ENCODE measurements at places on chromosomes 5 and 9.
A peak's percentile ranks its signal among the peaks of the same experiment; 100 is the strongest.

- DNase-seq, result no peak
Measured at GRCh38 chr9:116191576-116192415, 38.2 kb downstream of the PAPPA start.

- no peak for DNase-seq
Measured at GRCh38 chr5:33160871-33161270, 279.9 kb upstream of the TARS1 start.

DNA sequence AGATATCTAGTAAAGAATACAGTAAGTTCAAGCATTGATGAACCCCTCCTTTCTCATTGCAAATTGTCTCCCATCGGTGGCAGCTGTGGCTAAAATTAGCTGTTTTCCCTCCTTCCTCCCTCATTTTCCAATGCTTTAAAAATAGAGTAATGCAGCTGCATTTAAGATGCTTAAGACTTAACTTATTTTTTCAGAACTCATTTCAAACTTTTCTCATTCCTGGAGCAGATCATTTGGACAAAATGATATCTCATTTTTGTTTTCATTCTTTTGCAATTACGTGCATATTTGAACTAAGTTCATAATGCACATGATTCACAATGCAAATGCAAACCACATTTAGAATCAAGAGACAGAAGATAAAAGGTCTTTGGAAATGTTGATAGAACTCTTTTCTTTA, 14.6 kb downstream of the HSPB3 start:
- no peak for DNase-seq

GRCh38 chr5:133779828-133780475, 167.6 kb upstream of the FSTL4 start:
- DNase-seq, result no peak

GRCh38 chr5:33275921-33276627, 164.7 kb upstream of the TARS1 start:
- peak; percentile 79 for DNase-seq

DNA sequence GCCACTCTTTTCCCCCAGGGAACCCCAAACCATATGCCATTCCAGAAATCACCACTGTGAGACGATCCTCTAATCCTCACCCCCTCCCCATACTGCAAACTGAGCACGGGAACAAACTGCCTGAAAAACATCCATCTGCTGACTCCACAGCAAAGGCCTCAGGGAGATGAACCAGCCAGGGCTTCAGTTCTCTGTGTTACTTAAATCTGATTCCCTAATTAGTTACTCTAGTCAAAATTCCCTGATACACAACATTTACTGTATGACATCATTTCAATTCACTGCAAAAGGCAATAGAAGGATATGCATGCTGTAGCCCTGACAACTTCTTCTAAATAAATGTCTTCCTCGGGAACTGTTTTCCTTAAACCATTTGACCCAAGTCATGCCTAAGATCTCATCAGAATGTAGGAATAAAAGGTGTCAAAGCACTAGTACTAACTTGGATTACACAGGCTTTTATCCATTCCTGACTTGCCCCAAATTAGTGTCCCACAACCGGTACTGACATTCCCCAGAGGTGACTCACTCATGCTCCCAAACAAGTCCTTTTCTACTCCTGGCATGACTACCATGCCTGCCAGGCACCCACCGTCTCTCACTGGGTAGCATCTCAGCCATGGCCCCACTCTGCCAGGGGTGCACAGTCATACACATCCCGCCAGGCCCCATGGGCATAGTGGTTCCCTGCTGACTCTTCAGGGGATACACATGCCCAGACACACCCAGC, 35.0 kb downstream of the MTX3 start:
- DNase-seq, result peak; percentile 53

DNA sequence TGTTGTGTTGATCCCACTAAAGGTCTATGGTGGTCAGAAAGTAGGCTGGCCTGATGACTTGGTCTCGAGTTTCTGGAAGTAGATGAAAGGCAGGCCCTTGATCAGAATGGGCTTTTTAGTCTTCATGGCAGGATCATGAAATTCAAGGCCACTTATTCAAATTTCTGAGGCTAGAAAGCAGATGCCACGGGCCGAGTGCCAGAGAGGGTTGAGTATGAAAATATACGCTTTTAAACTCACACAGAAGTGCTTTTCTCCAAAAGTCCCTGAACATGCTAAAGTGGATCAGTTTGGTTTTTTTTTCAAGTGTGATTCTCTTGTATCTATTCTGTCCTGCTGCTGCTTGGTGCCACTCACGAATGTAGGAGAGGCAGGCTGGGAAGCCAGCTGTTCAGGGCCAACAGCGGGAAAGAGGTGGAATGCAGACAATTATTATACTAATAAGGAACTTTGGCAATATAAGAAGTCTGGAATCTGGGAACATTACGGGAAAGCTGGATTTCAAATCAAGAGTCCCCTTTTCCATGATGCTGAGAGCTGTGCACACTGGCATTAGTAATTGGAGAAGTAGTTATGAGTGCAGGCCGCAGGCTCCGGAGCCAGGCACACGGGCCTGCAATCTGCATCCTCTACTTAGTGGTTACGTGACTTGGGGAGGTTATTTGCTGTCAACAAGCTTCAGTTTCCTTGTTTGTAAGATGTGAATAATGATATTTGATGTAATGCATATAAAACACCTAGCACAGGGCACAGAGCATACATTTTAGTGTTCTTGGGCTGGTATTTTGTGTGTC, 95.8 kb downstream of the LMNB1 start:
- DNase-seq, result no peak

- DNase-seq, result no peak
Measured at GRCh38 chr5:72407541-72407940, 87.4 kb downstream of the PTCD2 start.

DNA sequence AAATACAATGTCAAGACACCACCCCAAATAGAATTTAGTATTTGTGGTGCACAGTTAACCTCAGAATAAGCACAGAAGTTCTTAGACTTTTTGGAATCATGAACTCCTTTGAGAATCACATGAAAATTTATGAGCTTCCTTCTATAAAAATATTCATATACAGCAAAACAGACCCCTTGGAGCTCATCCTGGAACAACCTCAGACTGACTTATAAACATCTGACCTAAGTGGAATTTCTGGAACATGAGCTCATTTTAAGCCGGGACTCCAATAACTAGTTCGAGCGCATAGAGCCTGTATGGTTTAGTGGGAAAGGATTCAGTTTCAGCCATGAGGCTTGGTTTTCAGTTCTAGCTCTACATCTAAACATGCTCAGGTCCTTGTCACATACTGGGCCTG, 192.3 kb downstream of the DEPDC1B start:
- no peak for DNase-seq

DNA sequence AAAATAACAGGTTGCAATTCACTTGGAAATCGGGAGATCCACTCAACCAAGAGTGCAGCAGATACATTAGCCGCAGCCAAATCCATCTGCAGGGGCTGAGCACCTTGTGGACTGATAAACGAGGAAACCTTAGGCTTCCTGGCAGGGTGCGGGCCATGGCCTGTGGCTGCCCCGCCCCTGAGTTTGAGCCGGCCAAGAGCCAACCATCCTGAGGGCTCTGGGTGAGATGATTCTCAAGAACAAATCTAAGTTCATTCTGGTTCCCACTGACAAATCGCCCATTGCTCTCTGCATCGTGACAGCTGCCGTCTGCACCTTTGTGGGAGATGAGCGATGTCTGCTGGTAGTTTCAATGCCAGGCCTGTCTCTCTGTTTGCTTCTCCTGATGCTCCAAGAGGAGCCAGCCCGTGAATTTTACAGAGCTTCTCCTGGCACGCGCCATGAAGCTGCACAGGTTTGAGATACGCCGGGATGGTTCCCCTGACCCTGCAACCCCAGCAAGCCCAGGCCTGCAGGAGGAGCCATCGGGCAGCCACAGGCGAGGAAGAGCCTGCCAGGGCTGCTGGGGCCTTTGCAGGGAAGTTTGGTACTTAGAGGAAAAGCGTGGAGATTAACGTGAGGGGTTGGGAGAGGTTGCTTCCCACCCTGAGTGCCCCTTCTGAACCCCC, 154.0 kb downstream of the OLFM1 start:
- DNase-seq, result no peak

DNA sequence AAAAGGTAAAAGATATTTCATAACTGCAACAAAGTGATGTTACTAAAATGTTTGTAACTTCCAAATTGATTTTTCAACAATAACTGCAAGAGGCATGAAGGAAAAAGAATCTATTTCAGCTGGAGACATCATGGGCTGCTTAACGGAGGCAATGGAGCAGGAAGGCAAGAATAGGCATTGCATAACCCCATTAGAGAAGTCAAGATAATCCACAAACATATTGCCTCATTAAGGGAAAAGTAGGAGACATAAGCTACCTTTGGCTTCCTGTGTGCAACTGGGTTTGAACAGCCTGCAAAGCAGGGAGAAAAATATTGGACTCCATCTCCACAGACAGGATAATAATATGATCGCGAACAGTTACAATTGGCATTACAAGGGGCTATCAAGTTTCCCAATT, 46.7 kb downstream of the SLCO4C1 start:
- no peak for DNase-seq

DNA sequence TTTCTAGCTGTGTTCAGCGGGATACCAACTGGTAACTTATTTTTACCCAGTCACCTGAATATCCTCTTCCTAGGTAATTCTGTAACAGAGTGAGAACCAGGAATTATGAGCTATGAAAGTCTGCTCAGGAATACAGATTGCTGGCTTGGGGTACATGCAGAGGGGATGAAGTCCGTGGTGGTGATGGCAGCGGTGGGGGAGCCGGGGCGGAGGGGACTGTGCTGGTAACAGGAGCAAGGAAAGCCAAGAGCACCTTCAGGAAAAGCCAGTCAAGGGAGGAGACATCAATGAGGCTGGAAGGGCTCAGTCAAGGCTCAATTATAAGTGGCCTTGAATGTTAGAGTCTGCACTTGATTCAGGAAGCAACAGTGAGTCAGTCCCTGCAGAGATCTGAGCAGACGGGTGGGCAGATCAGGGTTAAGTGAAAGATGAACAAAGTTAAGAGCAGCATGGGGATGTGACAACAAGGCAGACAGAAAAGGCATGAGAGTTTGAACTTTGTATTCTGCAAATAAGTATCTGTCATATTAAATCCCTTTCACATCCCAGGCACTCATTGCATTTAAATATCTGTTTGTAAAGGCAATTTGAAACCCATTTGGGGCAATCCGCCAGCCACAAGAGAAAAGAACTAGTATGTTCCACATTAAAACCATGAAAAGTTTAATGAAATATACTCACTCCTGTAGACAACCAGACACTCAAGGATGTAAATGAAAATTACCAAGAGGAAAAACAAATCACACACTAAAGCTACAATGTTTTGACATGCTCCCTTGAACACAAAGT, 101.2 kb downstream of the TTC39B start:
- no peak for DNase-seq

GRCh38 chr5:53643445-53643844, 83.0 kb downstream of the NDUFS4 start:
- DNase-seq, result no peak

DNA sequence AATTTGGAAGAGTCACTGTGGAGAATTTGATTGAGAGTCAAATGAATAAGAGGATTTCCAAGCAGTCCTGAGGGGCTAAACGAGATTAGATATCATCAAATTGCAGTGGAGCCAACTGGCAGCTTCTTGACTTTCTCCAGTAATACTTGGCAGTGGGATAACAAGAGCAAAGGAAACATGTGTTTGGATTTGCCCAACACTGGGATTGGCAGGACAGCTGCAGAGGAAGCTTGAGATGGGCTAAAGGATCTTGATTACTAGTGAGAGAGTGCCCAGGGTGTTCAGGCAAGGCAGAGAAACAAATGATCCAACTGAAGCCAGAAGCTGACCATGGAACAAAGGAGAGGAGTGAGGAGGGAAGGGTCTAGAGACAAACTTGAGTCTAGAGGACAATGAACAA, 356.0 kb upstream of the ISL1 start:
- DNase-seq, result no peak

DNA sequence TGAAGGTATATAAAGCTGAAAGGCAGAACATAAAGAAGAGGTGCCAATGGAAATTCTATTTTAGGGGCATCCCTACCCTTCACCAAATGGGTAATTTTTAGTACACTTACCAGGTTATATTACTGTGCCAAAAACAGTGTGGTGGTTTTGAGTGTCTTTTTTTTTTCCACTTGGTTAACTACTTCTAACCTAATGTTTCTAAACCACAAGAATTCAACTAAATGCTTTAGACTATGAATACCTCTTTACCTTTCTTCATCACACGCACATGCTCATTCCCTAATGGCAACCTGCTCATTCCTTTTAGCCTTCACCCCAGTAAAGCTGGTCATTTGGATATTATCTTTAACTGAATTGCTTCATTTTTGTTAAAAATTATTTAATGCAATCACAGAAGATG, 215.6 kb downstream of the PIK3R1 start:
- DNase-seq, result no peak

GRCh38 chr9:82367016-82367415, 378.4 kb downstream of the SPATA31D1 start:
- DNase-seq, result no peak

DNA sequence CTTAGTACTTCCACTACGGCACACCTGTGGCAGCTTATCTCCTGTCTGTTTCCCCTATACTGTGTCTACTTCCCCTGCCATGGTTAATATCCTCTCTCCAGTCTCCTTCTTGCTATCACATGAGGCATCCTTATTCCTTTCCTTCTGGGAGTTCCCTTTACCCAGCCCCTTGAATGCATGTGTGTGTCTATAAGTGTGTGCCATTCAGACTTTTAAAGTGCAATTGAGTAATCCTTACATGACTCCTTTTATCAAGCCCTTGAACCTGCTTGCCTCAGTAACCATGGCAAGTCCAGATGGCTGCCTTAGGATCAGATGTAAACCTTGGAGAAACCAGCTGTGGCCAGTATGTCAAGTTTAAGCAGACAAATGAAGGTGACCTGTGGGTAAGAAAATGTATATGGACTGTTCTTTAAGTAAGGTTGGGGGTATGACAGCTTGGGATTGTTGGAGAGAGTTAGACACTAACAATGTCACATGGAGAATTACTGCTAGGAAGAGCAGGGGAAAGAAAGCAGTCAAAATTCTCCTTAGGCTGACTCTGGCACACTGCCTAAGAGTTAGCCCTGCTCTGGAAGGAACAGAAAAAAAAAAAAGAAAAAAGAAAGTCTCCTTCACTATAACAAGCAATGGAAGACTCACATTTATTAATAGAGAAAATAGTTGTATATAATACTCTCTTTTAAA, 142.1 kb downstream of the HINT1 start:
- DNase-seq, result no peak

- DNase-seq, result no peak
Measured at GRCh38 chr9:114723931-114724330, 41.9 kb upstream of the TEX48 start.

GRCh38 chr5:102961671-102962070, 158.3 kb downstream of the GIN1 start:
- no peak for DNase-seq

DNA sequence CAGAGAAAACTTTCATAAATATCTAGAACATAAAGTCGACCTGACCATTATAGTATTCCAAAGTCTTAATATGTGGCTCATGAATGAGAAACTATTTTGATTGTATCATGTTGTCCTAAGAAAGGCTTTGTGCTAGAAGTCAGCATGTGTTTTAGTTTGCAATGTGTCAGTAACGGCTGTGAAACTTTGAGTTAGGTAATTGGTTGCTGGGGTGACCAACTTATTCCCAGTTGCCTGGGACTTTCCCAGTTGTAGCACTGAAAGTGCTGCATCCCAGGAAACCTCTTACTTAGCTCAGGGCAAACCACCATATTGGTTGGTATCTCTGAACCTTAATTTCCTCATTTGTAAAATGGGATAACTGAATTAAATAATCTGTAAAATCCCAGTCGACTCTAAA, 114.6 kb upstream of the SLC12A2 start:
- DNase-seq, result no peak
